ENCODE measurements at places on chromosomes 7 and 10.

DNA sequence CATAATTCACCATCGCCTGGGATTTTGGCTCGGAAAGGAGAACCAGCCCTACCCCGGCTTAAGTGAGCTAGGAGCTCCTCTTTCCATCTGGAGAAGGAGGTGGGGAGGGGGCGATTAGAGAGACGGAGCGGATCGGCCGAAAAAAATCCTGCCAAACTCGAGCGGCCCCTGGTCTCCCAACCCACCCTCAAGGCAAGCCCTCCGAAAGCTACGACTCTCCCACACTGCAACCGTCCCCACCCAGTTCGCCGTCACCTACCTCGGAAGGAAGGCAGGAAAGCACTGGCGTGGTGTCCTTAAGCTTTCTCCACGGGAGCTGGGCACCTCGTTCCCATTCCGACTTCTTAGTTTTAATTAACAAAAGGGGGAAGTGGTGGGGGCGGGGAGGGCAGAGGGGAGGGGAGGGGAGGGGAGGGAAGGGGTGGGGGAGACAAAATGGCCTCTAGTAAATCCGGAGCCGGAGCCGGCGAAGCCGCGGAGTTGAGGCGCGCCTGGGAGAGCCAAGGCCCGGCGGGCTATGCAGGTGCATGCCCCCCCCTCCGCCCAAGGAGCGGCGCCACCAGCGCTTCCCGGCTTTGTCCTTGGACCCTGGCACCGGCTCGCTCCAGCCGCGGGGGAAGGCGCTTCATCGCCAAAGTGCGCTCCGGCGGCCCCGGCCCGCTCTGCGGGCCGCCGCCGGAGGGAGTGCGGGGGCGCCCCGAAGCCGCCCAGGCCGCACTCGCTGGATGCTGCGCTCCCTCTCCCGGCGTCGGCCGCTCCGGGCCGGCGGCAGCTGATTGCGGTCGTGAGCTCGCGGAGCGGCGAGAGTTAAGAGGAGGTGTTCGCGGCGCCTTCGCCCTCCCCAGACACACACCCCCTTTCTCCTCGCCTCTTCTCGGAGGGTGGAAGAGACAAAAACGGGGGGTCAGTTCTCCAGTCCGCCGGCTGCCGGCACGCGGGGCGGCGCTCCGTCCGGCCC, at the start of gene LRRC4:
LRRC4 (minus strand) TSS at position 784 of the 958 bp plus-strand sequence. CDS start 797 bp downstream, outside the sequence.
- no peak for DNase-seq

GRCh38 chr10:29816801-29817558, 182.2 kb upstream of the SVIL start:
- DNase-seq: no peak

DNA sequence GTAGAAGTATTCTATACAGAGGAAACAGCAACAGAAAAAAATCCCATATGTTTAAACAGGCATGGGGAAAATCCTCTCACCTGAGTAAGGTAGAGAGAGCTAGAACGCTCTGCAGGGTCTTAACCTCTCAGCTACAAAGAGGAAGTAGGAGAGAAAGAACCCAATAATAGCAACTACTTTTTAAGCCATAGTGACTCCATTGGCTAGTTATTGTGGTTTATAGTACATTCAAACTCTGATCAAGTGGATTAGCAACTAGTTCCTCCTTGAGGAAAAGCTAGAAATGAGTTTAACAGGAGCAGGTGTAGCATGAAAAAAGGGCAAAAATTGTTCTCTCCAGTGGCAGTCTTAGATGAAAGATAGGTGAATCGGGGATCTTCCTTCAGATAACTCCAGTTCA, 89.7 kb downstream of the HGF start:
- no peak for DNase-seq

GRCh38 chr10:28676326-28676967, 874 bp upstream of the BAMBI start:
- peak; percentile 52 for DNase-seq

DNA sequence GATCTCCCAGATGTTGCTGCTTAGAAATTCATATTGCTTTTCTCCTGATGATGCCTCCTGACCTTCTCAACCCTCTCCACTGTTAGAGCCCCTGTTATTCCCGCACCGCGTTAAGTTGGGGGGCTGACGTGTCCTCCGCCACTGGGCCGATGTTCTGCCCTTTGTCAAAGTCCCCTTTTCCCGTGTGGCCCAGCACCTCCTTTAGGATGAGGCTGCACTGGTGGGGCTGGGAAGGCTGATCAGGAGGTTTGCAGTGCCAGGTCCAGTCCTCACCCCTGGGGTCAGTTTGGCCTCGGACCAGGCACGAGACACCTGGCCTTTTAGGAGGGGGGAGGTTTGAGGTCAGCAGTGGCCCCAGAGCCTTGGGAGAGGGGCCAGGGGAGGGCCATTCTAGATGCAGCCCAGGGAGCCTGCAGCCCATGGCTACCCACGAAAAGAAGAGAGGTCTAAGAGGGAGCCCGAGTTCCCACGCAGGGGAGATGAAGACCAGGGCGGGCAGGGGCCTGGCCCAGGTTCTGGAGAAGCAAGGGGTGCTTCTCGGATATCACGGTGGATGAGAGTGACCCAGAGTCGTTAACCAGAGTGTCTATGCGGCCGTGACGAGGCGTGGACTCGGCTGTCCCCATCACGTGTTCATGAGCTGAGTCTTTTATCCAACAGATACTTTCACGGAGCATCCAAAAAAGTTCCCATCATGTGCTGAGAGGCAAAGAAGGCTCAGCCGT, 150.4 kb downstream of the DNAJB6 start:
- DNase-seq: no peak

DNA sequence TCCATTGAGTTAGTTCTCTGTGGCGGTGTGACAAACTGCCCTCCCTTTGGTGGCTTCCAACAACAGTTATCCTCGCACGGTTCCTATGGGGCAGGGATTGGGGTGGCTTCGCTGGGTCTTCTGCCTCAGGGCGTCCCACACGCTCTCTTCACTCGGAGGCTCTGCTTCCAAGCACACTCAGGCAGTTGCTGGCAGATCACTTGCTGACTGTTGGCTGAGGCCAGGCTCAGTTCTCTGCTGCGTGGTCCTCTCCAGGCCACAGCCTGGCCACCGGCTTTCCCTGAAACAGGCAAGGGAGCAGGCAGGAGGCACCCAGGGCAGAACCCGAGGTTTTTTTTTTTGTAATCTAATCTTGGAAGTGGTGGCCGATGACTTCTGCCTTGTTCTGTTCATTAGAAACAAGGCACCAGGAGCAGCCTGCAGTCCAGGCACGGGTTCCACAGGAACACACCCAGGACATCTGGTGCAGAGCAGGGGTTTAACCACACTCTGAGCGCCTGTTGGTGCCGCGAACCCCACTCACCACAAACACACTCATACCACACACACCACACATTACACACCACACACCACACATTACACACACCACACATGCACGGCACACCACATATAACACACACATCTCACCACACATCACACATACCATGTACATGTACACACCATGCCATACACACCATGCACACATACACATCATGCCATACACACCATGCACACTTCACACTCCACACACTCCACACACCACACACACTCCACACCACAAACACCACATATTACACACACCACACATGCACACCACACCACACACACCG, 112.2 kb downstream of the PTPN20 start:
- DNase-seq: no peak

GRCh38 chr10:56351909-56352630, 9.0 kb downstream of the ZWINT start:
- DNase-seq: no peak

GRCh38 chr7:158508802-158509385, 78.7 kb downstream of the PTPRN2 start:
- DNase-seq: no peak

GRCh38 chr7:28761505-28761904, 196.6 kb downstream of the TRIL start:
- DNase-seq: no peak

GRCh38 chr7:3650844-3651243, 349.8 kb downstream of the SDK1 start:
- no peak for DNase-seq

GRCh38 chr10:97685395-97685958, 1.6 kb downstream of the AVPI1 start:
- peak; percentile 40 for DNase-seq

DNA sequence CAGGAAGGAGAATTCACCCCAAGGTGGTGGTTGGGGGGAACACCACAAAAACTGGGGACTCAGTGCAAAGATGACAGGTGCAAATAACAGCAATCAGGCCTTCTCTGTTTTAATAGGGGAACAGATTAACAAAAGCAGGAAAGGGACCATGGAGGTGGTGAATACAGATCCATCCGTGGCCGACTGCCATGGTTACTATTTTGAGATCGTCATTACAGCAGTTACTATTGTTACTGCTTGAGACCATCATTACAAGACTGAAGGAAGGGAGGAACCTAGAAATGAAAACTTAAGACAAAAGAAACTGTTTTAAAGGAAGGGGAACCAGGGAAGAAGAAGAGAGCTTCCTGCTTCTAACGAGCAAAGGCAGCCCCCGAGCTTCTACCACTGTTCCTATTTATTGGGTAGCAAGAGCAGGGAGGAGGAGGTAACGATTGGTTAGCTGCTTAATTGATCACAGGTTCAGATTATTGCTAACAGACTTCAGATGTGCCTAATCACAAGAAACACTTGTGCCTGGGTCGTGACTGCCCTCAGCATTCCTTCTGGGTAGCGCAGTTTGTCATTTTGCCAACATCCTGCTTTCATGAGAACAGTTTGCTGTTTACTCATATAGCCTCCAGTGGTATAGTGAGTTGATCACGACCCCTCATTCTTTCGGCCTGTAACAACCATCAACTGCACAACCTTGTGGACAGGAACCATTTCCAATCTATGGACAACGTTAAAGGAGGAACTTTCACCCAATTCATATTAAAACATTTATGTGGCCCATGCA, 216.3 kb downstream of the CHCHD3 start:
- DNase-seq: no peak

- peak; percentile 40 for DNase-seq
These were observed 50.4 kb downstream of the ADRA2A start for GRCh38 chr10:111127081-111127848.

- no peak for DNase-seq
These were observed 78.7 kb downstream of the ARHGAP22 start for GRCh38 chr10:48526011-48526821.

DNA sequence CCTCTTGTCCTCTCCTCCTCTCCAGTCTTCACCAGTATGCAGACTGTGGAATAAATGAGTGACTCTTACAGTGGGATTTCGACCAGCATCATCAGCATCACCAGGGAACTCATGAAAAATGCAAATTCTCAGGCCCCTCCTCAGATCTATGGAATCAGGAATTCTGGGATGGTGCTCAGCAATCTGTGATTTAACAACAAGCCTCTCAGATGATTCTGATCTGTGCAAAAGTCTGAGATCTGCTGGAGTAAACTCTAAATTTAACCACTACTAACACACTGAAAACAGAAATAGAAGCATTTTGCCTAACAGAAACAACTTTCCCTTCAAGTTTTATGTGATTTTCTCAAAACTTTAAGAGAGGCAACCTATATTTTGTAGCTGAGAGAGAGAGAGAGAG, 124.8 kb upstream of the FAM3C start:
- DNase-seq: no peak

- no peak for DNase-seq
These were observed 103.8 kb upstream of the CCNY start for GRCh38 chr10:35232527-35232926.

- DNase-seq: peak; percentile 90
These were observed 15.6 kb upstream of the PPIF start for GRCh38 chr10:79331709-79332108.

GRCh38 chr7:44138698-44139097, 2.4 kb downstream of the MYL7 start:
- no peak for DNase-seq

GRCh38 chr10:21090609-21091082, 193.5 kb upstream of the NEBL start:
- no peak for DNase-seq

- no peak for DNase-seq
These were observed 66.2 kb downstream of the VPS41 start for GRCh38 chr7:38842746-38843145.

- DNase-seq: no peak
These were observed 55.2 kb upstream of the FAM133B start for GRCh38 chr7:92645114-92646061.

DNA sequence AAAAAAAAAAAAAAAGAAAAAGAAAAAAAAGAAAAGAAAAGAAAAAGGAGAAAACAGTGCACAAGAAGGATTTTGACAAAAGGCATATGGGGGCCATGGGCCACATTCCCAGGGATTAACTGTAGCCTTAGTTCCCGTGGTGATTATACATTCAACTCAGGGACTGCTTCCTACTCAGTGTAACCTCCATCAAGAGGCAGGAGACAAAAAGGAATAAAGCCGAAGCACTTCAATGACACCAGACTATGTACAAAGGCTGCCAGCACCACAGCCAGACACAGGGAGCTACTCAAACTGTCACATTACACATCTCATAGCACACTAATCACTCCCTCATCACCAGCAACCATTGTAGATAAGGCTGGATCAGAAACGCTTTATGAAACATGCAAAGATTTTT, 5.1 kb upstream of the PMPCB start:
- no peak for DNase-seq

- no peak for DNase-seq
These were observed 433.9 kb downstream of the GLRX3 start for GRCh38 chr10:130570074-130570473.

GRCh38 chr7:143131781-143132180, at the start of gene PIP:
PIP (plus strand) TSS chr7:143132077; CDS start chr7:143132117, 40 bp downstream.
- no peak for DNase-seq

GRCh38 chr10:26093229-26093628, 123.3 kb upstream of the GAD2 start:
- no peak for DNase-seq

DNA sequence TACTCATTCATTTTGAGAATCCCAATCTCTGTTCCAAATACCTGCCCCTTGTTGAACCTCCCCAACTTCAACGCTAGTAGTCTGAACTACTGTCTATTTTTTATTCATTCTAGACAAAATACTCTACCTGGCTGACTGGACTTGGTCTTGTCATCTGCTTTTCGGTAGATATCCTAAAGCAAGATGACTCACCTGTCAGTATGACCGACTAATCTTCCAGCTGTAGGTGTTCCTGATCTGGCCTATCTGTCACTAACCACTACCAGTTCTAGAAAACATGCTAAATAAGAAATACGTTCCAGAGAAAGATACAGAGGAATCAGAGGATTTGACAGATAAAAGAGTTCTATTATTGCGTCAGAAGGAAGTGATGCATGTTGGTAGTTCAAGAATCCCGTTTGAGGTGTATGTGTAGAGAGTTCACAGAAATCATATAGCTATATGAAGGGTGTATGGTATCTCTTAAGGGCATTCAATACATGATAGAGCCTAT, 81.1 kb downstream of the IDE start:
- peak; percentile 72 for DNase-seq

Measured in trophoblast cell (in vitro differentiated cells and primary cell).